ENCODE measurements at places on chromosomes 3 and 15.

DNA sequence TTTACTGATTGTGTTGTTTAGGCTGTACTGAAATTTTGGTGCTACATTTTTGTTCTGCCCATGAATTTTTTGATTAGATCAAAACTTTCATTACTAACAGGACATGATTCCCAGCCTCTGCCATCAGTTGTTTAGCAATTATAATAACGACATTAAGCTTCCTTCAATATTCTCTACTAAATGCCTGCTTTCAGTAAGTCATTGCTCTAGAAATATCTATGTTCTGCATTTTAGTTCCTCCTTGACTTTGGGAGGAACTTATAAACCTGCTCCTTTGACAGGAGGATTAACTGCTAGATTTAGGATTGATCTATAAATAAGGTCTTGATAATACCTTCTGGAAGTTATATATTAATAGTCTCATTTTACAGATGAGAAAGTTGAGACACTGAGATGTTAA is 269.1 kb downstream of the RAP2B start:
- no peak for DNase-seq

GRCh38 chr3:128188326-128188725 is 35.0 kb downstream of the EEFSEC start:
- DNase-seq, result no peak

DNA sequence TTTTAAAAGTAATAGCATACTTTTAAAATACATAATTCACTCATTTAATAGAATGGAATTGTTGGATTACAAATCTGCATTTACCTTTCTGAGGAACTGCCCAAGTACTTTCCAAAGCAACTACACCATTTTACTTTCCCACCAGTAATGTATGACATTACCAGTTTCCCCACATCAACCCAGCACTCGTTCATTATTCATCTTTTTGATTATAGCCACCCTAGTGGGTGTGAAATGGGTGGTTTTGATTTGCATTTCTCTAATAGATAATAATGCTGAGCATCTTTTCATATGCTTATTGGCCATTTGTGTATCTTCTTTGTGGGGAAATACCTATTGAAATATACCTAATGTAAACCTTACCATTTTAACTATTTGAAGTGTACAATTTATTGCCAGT is 18.0 kb upstream of the EBLN2 start:
- DNase-seq, result no peak

DNA sequence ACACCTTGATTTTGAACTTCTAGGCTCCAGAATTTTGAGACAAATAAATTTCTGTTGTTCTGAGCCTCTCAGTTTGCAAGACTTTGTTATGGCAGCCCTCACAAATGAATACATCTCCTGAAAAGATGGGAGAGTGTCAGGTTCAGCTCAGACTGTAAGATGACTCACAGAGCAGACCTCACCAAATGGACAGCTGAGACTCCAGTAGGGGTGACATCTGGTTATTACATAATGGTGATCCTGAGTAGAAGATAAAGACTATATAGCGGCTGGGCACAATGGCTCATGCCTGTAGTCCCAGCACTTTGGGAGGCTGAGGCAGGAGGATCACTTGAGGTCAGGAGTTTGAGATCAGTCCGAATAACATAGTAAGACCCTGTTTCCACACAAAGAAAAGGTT is 26.2 kb upstream of the MTMR14 start:
- DNase-seq, result no peak

DNA sequence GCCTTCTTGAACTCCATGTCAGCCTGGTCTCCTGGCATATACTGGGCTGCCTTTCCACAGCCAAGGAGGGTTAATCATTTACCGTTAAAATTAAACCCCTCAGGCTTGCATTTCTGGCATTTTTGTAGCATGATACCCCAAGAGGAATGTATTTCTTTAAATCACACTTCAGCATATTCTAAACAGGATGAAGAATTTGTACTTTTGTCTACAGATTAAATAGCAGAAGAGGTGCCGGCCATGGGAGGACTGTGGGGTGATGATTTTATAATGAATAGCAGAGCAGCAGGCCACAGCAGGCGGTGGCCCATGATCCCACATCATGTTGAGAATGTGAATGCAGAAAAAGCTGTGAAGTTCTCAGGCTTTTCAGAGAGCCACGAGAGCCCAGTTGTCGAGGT is 90.2 kb downstream of the ARNT2 start:
- DNase-seq, result no peak

- DNase-seq, result no peak
These were observed 4.7 kb upstream of the PAQR5 start for GRCh38 chr15:69293741-69294615.

- no peak for DNase-seq
These were observed 53.9 kb upstream of the SLC9A9 start for GRCh38 chr3:143902210-143902609.

GRCh38 chr15:62835351-62835750 is 207.2 kb upstream of the TPM1 start:
- DNase-seq, result no peak

GRCh38 chr3:125602752-125603649 is 7.7 kb upstream of the OSBPL11 start:
- no peak for DNase-seq

GRCh38 chr15:84400017-84400740 is 164.6 kb downstream of the GOLGA6L4 start:
- DNase-seq, result no peak

DNA sequence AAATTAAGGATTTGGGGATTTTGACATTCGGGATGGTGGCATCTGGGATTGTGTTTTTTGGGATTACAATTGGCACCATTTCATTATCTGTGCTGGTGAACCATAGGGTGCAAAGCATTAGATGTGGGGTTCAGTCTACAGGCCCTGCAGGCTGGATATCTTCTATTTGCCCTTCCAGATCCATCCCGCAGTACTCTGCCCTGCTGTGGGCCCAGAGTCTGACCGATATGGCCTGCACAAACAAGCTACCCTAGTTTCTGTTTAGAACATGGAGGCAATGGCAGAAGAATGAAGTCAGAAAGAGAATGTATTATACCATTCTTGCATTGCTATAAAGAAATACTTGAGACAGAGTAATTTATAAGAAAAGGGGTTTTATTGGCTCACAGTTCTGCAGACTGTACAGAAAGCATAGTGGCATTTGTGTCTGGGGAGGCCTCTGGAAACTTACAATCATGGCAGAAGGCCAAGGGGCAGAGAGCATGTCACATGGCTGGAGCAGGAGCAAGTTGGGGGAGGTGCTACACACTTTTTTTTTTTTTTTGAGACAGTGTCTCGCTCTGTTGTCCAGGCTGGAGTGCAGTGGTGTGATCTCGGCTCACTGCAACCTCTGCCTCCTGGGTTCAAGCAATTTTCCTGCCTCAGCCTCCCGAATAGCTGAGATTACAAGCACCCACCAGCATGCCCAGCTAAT is 93.7 kb downstream of the NCEH1 start:
- DNase-seq, result no peak

- no peak for DNase-seq
These were observed 66.2 kb upstream of the UBE2E1 start for GRCh38 chr3:23739536-23739935.

DNA sequence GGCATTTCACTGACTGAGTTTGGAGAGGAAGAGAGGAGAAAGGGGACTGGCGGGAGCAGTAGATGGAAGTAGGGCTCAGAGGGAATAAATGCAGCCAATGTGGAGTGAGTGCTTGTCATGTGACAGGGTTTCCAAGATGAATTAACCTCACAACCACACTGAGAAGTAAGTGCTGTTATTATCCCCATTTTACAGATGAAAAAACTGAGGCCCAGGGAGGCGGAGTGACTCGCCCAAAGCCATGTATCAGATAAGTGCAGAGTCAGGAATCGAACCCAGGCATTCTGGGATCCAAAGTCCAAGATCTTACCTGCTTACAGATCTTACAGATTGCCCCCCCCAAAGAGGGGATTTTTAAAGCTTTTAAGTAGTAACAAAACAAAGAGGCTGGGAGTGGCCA is 207.2 kb downstream of the SHQ1 start:
- DNase-seq, result no peak
